ENCODE measurements at places on chromosomes 13 and 19.
A peak's percentile ranks its signal among the peaks of the same experiment; 100 is the strongest.

- no peak for DNase-seq
Measured at GRCh38 chr19:18869781-18870530, 26.0 kb downstream of the CERS1 start.

DNA sequence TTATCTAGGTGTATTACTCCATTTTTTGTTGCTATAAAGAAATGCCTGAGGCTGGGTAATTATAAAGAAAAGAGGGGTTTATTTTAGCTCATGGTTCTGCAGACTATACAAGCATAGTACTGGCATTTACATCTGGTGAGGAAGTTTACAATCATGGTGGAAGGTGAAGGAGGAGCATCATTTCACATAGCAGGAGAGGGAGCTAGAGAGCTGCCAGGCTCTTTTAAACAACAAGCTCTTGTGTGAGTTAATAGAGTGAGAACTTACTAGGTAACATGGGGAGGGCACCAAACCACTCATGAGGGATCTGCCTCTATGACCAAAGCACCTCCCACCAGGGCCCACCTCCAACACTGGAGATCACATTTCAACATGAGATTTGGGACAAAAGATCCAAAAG is 221.7 kb upstream of the GPC6 start:
- DNase-seq: no peak

GRCh38 chr19:29963576-29963975 is 21.5 kb downstream of the URI1 start:
- no peak for DNase-seq

- no peak for DNase-seq
Measured at GRCh38 chr13:52845766-52846566, 2.5 kb downstream of the PCDH8 start.

DNA sequence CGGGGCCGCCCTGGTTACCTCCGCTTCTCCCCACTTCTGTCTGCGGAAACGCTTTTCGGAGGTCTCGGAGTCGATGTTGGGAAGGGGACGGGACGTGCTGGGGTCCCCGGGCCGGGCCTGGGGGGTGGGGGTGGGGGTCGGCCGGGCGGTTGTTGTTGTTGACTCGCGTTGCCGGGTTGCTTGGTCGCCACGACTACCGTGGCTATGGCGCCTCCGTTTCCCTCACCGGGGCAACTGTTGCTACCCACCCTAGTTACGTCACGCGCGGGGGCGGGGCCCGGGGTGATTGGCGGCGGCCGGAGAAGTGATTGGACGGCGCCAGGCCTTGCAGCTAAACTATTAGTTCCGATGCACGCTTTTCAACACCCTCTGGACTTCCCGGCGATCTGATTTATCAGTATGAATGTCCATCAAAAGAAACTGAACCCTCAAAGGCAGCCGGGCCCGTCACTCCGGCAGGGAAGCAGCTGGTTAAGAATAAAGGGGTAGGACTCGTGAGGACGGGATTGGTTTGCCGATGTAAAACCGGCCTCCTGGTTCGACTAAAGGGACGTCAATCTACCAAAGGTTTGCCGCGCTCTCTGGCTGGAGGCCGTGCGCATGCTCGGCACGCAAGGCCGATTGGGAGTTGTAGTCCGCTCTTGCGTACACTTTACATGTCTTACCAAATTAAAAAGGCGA is at the start of gene RFX1:
RFX1 (minus strand) TSS at position 236 of the 681 bp plus-strand sequence. CDS start 12,477 bp downstream, outside the sequence.
- DNase-seq: peak; percentile 90

DNA sequence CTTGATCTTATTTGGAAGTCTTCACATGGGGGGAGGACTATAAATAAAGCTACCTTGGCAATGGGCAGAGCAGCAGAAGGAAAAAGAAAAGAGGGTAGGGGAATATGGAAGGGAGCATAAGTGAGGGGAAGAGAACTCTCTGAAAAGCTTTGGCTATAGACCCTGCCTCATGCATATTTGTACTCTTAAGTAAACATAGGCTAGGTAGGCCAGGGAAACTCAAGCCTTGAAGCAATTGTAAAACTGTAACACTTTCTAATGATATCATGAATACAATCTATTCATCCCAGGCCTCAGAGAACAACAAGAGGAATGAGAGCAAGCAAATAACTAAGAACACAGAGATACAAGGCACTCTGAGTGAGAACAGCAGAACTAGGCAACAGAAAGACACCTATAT is 20.4 kb downstream of the MYCBP2 start:
- DNase-seq: no peak

DNA sequence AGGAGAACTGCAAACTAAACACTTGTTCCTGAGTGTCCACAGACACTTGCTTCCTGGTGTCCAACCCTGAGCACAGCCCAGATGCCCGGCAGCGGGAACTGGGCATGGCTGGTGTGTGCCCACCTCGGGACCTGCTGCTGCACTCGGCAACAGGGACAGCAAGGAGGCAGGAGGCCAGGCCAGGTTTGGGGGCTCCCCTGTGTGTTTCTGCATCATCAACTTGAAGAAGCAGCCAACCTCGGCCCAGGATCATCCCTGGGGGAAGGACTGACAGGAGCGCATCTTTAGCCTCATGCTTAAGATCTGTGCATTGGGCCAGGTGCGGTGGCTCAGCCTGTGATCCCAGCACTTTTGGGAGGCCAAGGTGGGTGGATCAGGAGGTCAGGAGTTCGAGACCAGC is 35.1 kb upstream of the LDLR start:
- no peak for DNase-seq

- DNase-seq: no peak
Measured at GRCh38 chr13:43564952-43565351, 221.8 kb downstream of the ENOX1 start.

- no peak for DNase-seq
Measured at GRCh38 chr19:23070353-23071146, 46.3 kb upstream of the ZNF730 start.

DNA sequence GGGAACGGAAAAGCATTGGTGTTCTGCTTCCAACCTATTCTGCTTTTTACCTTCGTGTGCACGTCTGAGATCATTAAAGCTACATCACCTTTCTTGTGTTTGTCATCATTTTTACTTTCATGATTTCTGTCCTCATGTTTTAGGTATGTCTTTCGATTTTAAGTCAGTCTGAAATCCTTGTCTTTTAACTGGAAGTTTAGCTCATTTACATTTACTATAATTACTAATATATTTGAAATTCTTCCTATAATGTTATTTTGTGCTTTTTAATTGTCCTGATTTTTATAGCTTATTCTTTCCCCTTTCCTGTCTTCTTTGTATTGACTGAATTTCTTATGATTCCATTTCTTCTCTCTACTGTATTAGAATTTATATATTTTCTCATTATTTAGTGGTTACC is 19.2 kb upstream of the ASPDH start:
- DNase-seq: no peak

DNA sequence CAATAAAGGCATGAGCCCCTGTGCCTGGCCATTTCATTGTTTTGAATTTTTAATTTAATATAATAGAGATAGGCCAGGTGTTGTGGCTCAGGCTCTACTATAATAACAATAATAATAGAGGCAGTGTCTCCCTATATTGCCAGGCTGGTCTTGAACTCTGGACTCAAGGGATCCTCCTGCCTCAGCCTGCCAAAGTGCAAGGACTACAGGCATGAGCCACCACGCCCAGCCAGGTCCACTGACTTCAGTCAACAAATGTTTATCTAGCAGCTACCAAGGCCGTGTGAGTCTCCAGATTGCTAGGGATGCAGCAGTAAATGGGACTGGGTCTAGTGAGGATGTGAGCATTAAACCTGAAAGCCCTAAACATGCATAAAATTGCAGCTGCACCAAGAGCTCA is 13.8 kb upstream of the ILF3 start:
- no peak for DNase-seq

GRCh38 chr13:81659984-81660383 is 1319.1 kb upstream of the SPRY2 start:
- DNase-seq: no peak

- DNase-seq: no peak
Measured at GRCh38 chr19:8366961-8367326, 3.0 kb downstream of the ANGPTL4 start.

DNA sequence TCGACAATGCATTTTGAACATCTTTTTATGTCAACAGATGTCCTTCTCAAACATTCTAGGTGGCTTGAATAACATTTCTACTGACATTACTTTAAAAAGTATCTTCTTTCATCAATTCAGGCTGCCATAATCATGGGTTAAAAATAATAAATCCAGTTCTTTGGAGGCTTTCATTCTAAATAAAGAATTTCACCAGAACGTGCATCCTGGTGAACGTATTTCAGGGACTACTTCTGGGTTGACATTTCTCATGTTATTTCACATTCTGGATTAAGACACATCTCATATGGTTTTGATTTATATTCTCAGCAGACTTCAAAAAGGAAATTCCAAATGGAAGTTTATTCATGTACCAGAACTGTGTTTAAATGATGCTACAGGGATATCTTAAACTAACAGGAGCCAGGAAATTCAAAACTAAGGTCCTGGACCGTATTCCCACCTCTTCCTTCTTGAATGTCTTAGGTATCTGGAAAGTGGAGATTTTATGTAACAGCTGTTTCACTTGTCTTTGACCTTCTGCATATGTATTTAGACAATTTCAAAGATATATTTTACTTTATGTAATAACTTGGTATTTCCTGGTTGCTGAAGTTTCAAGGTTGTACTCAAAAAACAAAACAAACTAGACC is 107.2 kb downstream of the STARD13 start:
- DNase-seq: no peak

DNA sequence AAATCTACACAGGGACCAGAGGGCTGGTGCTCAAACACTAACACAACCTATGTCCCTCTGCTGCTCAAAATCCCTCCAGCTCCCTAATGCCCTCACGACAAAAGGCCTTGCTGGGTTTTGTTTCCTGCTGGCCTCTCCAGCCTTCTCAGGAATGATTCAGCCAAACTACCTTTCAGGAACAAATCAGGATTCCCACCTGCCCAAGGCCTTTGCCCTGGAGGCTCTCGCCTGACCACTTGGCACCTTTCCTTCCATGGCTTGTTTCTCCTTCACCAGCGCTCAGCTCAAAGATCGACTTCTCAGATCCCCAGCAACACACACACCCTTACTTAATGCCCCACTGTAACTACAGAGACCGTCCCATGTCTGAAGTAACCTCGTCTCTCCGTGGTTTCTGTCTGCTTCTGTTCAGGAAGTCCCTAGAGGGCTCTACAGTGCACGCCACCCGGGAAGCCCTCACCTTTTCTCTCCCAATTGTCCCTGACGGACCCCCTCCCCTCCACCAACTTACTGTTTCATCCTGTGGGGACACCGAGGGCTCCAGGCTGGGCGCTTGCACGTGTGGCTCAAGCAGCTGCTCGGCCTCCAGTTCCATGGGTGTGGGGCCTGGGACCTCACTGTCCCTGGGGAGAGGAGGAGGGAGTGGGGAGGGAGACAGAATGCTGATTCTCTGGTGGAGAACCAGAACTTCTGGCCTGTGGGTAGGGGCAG is 3.2 kb upstream of the SIX5 start:
- DNase-seq: no peak

Measured in cortex of kidney (tissue), 1 donor.